ENCODE measurements at places on chromosomes 7 and 10.

DNA sequence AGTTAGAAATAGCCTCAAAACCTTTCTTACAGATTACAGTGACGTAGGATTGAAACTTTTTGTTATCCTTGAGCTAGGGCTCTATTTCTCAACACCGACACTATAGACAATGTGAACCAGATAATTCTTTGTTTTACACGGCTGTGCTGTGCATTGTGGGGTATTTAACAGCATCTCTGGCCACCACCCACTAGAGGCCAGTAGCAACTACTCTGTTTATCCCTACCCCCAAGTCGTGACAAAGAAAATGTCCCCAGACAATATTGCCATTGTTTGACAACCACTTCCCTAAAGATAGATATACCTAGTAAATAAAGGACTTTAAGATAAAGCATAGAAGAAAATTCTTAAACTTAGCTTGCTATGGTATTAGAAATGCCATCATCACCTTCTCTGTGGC lies 359.6 kb downstream of the ARL4A start:
- DNase-seq: no peak

DNA sequence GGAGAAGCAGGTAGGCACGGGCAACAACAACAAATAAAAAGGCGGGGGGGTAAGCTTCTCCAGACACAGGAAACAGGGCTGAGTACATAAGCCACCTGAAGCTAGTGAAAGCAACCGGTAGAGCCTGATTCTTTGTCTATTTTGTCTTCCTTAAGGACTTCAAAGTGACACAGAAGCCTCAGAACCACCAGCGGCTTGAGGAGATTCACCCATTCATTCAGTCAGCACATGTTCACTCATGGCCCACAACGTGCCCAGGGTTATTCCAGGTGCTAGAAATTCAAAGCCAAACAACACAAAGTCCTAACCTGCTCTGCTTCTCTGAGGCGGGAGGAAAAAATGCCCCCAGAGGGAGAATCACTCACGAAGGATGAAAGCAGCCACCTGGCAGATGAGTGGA lies 69.3 kb upstream of the C7orf33 start:
- DNase-seq: no peak

DNA sequence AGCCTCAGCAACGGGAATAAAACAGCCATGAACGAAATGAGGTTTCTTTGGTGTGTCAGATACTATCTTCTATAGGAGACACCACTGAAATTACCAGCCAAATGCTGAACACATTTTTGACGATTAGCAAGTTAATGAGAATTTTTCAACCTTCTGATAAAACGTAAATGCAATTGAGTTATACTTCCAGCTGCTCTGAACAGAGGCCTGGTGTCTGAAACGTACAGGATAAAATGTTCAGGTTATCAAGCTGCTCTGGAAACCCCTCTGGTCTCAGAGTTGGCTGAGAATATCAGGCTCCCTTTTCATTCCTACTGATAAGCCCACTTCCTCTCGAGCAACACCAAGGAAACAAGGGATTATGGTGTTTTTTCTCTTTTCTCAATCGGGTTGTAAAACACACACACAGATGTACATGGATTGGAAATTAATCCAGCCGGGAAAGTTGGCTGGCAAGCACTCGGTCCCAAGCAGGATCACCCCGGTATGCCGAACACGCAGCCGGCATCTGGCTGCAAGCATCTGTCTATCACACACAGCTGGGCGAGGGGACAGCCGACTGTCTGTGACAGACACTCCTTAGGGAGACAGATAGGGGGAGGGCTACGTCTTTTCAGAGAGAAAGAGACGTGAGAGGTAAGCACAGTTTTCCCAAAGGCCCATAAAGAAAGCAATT lies 171.8 kb downstream of the PRKAG2 start:
- DNase-seq: no peak

DNA sequence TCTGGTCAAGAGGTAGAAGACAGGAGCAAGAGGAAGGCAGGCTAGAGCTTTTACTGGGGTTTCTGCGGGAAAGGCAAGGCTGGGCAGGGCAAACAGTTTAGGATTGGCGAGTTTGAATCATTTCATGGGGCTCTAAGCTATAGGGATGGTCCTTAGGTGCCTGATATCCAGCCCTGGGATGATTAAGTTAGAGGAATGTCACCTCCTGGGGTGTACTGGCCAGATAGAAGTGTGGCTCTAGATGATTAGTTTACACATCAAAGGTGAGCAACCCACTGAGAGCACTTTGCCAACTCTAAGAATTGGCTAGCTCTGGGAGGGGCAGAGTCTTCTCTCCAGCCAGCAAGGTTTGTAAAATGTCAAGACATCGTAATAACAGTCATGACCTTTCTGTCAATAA lies 52.4 kb downstream of the ZNF365 start:
- DNase-seq: no peak

DNA sequence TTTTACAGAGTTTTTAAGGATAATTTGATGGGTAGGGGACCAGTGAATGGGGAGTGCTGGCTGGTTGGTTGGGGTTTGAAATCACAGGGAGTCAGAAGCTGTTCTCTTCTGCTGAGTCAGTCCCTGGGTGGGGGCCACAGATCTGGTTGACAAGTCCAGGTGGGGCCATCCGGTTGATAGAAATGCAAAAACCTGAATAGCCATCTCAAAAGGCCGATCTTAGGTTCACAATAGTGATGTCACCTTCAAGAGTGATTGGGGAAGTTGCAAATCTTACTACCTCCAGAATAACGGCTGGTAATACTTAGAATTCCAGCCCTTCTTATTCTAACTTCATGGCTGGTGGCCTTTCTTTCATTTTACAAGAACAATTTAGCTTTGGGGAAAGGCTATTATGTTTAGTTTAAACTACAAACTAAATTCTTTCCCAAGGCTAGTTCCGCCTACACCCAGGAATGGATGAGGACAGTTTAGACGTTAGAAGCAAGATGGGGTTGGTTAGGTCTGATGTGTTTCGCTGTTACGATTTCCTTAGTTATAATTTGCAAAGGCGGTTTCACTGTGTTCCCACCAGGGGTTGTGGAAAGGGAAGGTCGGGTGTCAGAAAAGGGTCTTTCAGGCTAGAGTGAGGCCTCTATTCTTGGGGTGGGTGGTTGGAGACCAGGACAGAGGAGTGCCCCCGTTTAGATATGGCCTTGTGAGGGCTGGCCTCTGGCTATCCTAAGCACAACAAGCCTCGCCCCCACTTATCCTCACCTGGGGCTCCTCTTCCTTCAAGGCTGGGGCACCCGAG lies 27.4 kb downstream of the IFT22 start:
- no peak for DNase-seq

- DNase-seq: no peak
Measured at GRCh38 chr10:124653811-124654651, 90.1 kb downstream of the FAM53B start.

DNA sequence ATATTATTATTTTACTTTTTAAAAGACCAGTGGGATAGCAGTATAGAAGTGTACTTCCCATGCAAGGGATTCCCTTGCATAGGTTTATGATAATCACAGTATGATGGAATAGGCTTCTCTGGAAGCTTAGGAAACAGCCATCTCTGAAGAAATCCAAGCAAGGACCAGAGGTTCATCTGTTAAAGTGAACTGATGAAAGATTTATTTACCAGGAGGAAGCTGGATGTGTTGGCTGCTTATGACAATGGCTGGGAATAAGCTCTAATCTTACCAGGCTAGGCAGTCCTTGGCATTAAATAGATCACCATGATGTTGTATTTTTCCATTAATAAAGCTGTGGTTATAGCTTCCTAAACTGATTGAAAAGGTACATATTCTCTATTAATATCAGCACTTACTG lies 32.0 kb downstream of the FRA10AC1 start:
- DNase-seq: no peak

GRCh38 chr10:112189465-112189864 lies 5.9 kb upstream of the GPAM start:
- DNase-seq: no peak
